SIG-M5 (cell line): ENCODE measurements at places on chromosomes 2 and 18.

GRCh38 chr2:44077942-44078511, 82.2 kb upstream of the LRPPRC start:
- DNase-seq = no peak

DNA sequence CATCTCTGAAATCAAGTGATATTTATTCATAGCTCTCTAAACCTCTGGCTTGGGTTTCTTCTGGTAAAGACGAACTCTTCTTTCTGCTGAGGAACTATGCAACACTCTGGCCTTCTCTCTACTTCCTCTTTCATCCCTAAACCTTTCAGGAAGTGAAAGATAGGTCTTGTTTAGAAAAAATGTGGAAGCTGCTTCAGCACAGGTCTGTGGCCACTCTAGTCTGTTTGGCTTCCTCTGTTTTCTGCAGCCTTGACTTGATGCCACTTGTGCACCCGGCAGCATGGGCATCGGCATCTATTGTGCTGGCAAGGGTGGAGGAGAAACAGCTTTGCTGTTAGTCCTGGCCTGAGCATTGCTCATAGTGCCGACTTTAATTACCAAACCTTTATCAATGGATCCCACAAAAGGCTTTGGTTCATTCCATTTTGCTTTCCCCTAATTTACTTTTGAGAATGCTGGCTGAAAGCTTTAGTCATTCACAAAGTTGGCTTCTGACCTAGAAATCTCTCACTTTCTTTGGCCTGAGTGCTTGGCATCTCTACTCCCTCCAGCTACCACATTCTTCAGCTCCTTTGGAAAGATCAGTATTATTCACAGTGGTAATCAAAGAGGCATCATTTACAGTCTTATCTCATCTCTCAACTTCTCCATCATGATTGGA, 32.0 kb upstream of the GPR39 start:
- DNase-seq = peak; percentile 90

- DNase-seq = peak; percentile 46
Measured at GRCh38 chr2:62478093-62478580, 27.9 kb downstream of the TMEM17 start.

DNA sequence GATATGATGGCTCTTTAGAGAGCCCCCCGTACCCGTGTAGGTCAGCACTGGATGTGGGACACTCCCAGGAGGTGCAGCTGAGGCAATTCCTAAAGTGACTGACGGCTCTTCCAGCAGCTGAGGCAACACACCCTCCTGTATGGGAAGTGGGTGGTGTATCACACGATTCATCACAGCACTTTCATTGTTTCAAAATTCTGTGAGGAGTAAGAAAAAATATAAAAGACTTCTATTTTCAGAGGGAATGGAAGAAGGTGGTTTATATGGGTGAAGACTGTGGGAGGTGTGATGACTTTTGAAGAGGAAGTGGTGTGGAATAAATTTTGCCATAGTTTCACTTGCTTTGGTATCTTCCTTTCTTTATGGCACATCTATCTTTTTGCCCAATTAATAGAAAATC, 22.3 kb downstream of the QPCT start:
- DNase-seq = peak; percentile 31

DNA sequence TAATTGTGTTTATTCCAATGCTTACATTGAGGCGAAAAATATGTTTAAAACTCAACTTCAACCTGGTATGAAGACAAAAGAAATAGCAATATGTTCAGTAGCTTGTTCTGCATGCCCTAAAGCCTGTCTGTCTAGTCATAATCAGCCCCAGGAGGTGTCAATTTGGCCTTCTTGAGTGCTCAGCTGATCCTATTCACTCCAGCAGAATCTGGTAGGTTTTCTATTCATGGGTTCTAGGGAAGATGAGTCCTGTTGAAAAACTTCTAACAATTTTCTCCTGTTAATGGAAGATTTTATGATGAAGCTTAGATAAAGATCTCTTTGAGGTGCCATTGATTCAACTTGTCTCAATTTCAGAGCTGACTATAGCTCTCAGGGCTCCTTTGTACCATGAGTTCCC, 402.0 kb upstream of the UBE2E3 start:
- no peak for DNase-seq

GRCh38 chr2:18047896-18048657, 169.6 kb downstream of the KCNS3 start:
- no peak for DNase-seq

DNA sequence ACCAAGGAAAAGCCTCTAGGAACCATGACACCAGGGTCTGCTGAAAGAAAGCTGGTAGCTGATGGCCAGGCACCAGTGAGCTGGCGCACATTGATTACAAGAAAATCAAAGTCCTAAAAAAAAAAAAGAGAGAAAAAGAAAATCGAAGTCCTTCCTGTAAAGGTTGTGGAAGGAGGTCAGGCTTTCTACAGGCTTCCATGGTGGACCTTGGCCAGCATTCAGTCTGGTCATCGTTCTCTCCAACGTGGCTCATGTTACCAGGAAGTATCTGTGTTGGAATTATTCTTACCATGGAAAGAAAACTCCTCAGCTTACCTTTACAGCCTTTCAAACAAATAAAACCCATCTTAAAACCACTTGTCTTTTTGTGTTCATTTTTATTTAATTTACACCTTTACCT, 65.6 kb downstream of the CYB5A start:
- no peak for DNase-seq

GRCh38 chr18:10164271-10165071, 250.7 kb downstream of the VAPA start:
- DNase-seq = no peak

DNA sequence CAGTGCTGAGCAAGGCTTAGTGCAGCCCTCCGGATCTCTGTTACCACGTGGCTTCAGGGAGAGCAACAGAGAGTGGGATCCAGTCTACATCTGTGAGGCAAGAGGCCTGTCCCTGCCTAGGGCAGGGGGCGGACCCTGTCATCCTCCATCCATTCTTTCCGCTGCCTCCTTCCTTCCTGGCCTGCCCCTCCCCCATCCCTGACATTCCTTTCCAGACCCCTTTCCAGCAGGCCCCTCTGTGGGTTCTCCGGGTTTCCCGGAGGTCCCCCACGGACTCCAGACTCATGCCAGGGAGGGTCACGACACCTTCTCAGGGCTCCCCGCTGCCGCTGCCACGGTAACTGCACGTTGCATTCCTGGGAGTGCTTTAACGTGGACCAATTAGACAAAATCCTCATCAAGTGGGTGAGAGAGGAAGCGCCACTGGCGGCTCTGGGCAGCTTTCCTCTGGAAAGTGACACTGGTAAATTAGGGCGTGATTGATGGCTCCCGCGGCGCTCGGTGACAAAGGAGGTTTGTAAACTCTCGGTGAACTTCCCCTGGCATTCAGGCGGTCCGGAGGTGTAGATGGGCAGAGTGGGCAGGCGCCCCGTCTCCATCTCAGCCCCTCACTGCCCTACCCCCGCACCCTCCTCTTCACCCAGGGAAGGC, 11.4 kb downstream of the ATOH8 start:
- DNase-seq = no peak

GRCh38 chr18:26863122-26863879, 2.2 kb downstream of the AQP4 start:
- DNase-seq = no peak

GRCh38 chr2:164882276-164882675, 40.7 kb upstream of the COBLL1 start:
- no peak for DNase-seq

DNA sequence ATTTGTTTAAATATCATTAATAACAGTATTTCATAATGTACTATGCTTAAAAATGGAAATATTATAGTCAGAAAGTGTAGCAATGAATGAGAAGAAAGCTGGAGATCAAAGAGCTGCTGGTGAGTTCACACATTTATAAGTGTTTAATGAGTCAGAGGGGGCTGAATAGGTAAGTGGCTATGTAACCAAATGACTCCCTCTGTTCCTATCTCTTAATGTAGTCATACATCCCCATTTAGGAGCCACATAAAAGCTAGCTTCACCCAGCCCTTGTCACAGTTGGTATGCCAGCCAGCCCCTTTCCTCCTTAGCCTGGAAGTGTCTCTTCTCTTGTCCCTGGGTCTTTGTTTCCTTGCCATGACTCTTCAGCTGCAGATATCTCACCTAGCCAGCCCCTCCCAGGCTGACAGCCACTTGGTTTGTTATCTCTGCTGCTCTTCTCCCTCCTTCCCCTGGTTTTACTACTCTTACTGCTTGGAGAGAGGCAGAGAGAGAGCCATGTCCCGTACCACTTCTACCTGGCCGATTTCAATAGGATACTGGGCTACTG, 438.6 kb upstream of the HNMT start:
- no peak for DNase-seq

DNA sequence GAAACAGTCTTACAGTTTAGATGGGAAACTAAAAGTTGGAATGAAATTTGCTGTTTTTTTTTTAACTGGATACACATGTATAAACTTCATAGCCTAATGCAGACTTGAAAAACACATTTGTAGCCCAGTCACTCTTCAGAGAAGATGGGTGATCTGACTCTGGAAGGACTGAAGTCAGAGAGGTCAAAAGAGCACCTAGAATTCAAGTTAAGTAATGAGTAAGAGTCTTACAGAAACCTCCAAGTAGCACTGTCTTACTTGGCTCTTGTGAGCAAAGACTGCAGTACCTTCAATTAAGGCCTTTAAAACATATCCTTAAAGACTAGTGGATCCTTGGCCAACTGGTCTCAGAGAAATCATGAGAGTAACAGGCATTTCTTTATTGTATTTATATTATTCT, 41.9 kb downstream of the TRAPPC8 start:
- DNase-seq = no peak

GRCh38 chr2:209141142-209141541, 282.7 kb upstream of the MAP2 start:
- DNase-seq = no peak

DNA sequence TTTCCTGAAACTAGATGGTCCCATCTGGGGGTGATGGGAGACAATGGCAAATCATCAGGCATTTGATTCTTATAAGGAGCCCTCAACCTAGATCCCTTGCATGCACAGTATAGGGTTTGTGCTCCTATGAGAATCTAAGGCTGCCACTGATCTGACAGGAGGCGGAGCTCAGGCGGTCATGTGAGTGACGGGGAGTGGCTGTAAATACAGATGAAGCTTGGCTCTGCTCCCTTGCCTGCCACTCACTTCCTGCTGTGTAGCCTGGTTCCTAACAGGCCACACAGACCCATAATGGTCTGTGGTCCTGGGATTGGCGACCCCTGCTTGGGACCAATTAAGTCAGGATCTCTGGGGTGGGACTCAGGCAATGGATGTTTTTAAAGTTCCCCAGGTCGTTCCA, 293.4 kb downstream of the ZNF521 start:
- DNase-seq = no peak

DNA sequence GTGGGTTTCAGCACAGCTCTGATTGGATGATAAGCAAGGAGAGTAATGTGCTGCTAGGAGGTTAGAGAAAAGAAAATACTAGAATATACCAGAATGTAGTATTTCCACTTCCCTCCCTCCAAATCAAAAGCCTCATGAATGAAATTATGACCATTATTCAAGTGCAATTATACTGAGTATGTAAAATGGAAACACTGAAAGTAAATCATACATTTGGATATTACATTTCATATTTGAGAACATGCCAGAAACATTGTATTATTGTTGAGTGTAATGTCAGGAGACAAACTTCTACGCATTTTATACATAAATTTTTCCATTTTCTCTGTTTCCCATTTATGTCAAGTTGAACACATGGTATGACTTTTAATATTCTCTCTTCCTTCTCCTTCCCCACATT, 942 bp upstream of the CETN1 start:
- DNase-seq = no peak

- DNase-seq = no peak
Measured at GRCh38 chr2:54271843-54272627, 16.0 kb upstream of the TSPYL6 start.

- no peak for DNase-seq
Measured at GRCh38 chr2:227460833-227461232, 11.1 kb upstream of the AGFG1 start.

DNA sequence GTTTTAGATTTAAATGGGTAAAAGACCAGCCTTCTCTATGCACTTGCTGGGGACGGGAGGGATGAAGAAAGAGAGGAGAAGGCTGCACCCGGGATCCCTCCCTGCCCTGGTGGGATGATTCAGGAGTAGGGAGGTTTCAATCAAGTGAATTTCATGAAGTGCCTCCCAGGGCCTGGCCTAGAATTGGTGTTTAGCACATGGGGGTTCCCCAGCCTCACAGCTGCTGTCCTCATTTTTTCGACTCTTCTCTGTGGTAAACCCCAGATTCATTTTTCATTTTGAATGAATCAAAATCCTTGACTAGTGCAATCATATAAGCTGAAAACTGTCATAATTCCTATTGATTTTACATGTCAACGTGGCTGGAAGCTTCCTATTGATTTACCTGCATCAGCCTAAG, 81.1 kb downstream of the LPIN1 start:
- no peak for DNase-seq

- no peak for DNase-seq
Measured at GRCh38 chr2:9885036-9885684, 41.9 kb downstream of the TAF1B start.

GRCh38 chr2:101883860-101884259, 107.9 kb upstream of the IL1R2 start:
- peak; percentile 10 for DNase-seq

GRCh38 chr2:235793163-235793752, 299.4 kb downstream of the AGAP1 start:
- DNase-seq = no peak

- DNase-seq = no peak
Measured at GRCh38 chr2:103660947-103661346, 899.1 kb downstream of the TMEM182 start.

DNA sequence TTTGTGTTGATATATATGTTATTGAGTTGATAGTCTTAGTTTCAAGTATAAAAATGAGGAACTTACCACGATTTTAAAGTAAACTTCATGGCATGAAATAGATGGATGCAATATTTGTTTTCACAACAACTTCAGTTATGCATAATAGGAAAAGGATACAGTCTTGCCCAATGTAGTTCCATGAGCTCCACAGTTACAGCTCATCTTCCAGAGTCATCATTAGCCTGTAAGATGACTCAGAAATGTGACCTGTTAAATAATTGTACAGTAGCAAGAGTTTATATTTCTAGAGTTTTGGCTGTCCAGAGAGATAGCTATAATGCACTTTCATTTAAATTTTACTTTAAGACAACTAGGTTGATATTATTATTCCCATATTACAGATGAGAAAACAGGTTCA, 80.9 kb upstream of the ARHGAP28 start:
- DNase-seq = no peak

DNA sequence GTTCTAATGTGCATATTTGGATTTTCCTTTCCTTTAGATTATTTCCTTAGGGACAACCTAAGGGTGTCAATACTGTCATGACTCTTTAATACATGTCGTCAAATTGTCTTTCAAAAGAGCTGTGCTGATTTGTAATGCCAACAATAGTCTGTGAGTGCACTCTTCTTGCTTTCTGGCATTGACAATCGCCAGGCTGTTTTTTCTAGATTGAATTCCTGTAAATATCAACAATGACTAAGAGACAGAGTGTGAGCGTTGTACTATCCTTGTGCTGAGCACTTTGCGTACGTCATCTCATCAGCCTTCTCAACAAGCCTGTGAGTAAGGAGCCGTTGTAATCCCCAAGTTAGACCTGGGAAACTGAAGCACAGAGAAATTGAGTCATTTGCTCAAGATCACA, 96.0 kb downstream of the ACOXL start:
- DNase-seq = no peak

- DNase-seq = no peak
Measured at GRCh38 chr2:98869870-98870269, 66.2 kb downstream of the CRACDL start.

GRCh38 chr2:235463893-235464292, 29.9 kb upstream of the AGAP1 start:
- no peak for DNase-seq

GRCh38 chr18:13615432-13615861, 110.9 kb downstream of the FAM210A start:
- no peak for DNase-seq
